ENCODE measurements at places on chromosomes 4 and X. TPM values are rescaled to one million over a fixed set of nuclear protein-coding genes. Genes with fewer than 3 reads are reported as not detected.

The ZIC3 gene
- total RNA-seq: 0.16 TPM

DNA sequence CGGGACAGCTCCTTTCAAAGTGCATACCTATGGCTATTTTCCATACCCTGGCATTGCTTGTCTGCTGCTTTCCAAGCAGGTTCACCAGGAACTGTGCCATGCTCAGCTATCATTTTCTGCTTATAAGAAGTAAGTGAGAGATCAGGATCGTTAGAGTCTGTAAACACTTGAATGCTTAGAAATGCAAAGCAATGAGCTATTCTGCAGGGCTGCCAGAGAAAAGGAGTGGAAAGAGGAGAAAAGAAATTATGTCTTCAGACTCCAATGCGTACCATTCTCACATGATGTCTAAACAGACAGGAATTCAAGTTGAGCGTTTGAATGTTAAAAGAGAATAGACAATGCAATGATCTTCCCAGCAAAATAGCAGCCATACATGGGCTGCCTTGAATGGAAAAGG, 245.5 kb upstream of the SLC7A11 start:
- no peak for DNase-seq

DNA sequence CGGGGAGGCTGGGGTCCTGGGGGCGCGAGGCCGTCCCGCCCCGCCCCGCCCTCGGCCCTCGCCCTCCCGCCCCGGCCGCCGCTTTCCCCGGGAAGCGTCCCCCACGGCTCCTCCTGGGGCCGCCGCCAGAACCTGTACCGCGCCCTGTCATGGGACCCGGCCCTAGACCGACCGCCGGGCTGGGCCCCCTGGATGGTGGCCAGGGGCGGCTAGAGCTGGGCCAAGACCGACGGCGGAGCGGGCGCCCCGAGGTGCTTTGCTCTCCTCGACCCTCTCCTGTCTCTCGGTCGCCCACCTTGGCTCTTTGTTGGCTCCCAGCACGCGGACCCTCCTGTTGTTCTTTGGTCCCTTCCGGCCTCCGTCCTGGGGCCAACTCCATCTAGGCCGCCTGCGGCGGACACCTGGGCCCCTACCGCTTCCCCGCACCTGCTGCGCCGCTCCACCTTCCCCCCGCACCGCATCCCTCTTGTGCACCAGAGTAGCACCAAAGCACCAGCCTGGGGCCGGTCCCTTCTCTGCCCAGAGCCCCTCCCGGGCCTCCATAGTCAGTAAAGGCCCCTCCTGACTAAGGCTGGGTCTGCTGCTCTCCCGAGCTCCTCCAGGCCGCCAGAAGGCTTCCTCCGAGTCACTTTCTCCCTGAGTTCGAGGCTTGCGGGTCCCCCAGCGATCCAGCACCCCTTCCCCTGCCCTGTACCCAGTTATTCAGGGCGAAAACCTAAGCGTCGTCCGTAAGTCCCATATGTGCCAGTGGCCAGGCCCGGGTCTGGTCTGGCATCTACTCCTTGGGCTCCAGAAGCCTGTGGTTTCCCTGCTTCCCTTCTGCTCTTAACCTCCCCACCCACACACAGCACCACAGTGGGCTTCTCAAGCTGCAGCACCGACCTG, 587 bp downstream of the TACC3 start:
- DNase-seq: no peak

DNA sequence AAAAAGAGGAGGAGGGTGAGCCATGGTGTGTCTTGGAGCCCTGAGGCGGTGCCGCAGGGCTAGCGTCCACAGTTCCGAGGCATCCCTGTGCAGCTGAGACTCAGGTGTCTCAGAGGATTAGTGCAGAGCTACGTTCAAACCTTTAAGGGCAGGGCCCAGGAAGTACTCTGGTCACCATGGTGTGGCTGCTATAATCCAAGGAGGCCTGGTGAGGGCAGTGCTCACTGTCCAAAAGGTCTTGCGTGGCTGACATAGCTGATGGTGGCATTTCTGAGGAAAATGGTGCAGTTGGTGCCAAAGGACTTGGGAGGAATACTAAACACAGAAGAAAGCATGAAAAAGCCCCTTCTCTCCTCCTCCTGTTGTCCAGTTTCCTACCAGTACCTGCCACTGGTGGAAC, 146.9 kb downstream of the DCHS2 start:
- DNase-seq: peak; percentile 53

- no peak for DNase-seq
Observed at GRCh38 chr4:100651499-100652175, 133.8 kb upstream of the EMCN start.

GRCh38 chrX:137432609-137433008, 133.3 kb upstream of the ZIC3 start:
- peak; percentile 48 for DNase-seq

DNA sequence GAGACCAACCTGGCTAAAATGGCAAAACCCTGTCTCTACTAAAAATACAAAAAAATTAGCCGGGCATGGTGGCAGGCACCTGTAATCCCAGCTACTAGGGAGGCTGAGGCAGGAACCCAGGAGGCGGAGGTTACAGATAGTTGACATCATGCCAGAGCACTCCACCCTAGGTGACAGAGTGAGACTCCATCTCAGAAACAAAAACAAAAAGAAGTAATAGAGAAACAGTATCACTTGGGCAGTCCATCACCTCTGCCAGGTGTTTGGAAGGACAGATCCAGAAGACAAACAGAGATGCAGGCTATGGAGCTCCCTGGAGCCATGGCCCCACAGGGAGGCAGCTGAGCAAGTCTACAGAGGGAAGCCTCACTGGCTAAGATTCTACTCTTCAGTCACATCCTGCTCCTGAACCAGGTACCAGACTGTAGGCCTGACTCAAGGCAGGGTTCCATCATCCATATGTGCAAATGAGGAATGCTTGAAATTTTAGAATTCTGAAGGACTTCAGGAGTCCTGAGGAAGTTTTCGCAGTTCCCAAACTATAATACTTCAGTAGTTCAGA, 81.4 kb upstream of the CPEB2 start:
- no peak for DNase-seq

The VEGFD gene
- 0.34 TPM for total RNA-seq

DNA sequence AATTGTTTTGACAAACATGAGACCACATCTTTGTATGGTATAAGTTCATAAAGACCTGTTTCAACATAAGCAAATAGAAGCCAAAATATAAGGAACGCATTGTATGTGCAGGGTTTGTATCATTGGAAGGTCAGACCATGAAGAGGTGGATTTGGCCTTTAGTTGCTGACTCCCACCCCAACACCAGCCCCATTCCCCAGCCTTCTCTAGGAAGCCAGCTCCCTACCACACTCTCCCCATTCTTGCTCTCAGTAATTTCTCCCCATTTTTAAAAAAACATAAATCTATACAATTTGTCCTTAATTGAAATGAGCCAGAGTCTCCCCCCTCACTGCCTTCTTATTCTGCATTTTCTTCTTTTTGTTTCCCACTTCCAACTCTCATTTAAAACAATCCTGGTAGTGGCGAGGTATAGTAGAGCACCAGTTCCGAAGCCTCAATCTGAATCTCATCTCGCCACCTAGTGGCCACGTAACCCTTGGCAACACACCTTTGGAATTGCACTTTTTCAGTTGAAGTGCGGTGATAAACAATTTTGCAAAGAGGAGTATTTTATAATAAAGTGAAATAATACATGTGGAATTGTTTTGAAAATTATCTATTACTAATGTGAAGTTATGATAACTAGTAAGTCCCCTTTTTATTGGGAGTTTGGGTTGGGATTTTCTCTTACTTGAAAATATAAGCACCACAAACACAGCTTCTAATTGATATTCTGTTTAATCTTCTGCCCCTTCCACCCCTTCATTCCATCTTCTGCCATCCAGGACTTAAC, 126.6 kb downstream of the ASB9 start:
- peak; percentile 64 for DNase-seq

All from SK-MEL-5 (cell line).